ENCODE measurements at places on chromosomes 2 and 18.

DNA sequence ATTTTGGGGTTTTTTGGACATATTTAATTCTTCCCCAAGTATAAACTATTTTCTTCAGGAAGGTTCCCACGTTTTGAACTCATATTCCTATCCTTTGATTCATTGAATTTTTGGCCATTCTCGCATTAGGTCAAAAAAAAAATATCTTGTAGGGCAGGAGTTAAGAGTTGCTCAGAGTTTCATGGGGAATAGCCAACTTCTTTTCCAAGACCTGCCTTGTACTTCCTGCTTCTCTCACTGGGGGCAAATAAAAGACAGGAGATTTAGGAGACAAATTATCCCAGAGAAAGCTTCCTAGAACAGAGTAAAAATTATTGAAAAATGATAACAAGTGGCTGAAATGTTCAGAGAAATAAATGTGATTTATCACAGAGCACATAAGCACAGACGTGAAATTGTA is 55.2 kb upstream of the BCL11A start:
- no peak for DNase-seq

GRCh38 chr2:99420751-99421299 is 69.0 kb downstream of the REV1 start:
- DNase-seq, result no peak

DNA sequence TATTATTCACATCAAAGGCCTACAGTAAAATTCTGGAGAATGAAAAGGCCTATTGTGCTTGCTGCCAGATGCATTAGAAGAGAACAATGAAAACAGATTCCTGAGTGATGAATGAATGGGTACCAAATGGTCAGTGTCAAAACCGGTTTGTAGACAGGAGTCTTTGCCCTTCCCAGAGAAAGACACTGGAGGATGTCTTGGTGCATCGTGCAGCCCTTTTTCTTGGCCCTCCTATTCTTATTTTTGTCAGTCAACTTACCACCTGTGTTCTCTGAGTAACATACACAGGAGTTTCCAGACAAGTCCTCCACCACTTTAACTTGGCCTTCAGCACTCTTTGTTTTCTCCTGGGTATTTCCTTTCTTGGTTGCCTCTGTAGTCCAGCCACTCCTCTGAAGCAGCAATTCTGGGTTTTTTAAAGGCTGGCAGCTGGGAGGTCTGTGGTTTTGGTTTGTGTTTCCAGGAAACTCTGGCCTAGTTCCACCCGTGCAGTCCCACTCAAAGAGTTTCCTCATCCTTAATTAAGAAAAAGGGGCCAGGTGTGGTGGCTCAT is 29.4 kb downstream of the PSTPIP2 start:
- DNase-seq, result no peak

- DNase-seq, result no peak
These were observed 34.7 kb upstream of the MBP start for GRCh38 chr18:77167251-77167650.

- no peak for DNase-seq
These were observed 1.8 kb upstream of the ALK start for GRCh38 chr2:29923110-29923721.

DNA sequence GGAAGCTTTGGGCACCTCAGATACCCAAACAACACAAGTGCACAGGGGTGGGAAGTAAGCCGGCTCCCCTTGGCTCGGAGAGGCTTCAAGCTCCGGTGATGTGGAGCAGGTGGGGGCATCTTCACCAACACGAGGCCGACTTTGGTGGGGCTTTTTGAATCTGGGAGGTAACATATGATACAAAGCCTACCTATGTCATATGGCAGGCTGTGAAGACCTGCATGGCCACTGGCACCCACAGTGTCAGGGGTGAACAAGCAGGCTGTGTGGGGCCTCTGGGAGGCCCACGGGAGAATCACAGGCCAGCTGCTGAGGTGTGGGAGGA is 109.0 kb downstream of the EIPR1 start:
- no peak for DNase-seq

All from stimulated activated CD8-positive, alpha-beta memory T cell treated with anti-CD3 and anti-CD28 coated beads, Interleukin-7, amount 100 ng/mL, for 24 hours (primary cell).